ENCODE measurements at places on chromosomes 11 and 22.

DNA sequence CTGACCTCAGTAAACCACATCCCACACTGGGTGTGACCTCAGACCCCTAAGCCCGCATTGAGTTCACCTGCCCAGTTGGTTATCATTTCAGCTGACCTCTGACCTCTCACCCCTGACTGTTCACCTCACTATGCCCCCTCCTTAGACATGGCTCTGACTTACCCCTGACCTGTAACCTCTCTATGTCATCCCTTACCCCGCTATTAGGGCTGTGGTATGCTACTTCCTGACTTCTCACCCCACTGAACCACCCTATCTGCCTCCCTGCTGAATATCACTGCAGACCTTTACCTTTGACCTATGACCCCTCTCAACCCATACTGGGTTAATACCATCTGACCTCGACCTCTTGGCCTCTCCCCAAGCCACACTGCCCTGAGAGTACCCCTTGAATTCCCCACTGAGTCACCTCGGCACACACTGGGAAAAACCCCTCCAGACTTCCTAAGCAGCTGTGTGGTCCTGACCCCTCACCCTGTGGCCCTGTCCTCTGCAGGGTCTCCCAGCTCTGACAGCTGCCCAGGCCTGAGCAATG lies 8.3 kb downstream of the PLCB3 start:
- DNase-seq = no peak

GRCh38 chr11:67504950-67505581 lies at the start of gene PITPNM1:
Gene PITPNM1, minus strand, starts transcription at chr11:67505363. Its CDS starts 1,183 bp downstream, at chr11:67504180.
- DNase-seq = no peak

GRCh38 chr11:82663535-82663934 lies 70.1 kb downstream of the FAM181B start:
- DNase-seq = no peak

GRCh38 chr11:68542617-68543016 lies 82.1 kb downstream of the PPP6R3 start:
- DNase-seq = peak; percentile 82

- no peak for DNase-seq
Measured at GRCh38 chr11:134366254-134366653, 34.5 kb downstream of the GLB1L2 start.

DNA sequence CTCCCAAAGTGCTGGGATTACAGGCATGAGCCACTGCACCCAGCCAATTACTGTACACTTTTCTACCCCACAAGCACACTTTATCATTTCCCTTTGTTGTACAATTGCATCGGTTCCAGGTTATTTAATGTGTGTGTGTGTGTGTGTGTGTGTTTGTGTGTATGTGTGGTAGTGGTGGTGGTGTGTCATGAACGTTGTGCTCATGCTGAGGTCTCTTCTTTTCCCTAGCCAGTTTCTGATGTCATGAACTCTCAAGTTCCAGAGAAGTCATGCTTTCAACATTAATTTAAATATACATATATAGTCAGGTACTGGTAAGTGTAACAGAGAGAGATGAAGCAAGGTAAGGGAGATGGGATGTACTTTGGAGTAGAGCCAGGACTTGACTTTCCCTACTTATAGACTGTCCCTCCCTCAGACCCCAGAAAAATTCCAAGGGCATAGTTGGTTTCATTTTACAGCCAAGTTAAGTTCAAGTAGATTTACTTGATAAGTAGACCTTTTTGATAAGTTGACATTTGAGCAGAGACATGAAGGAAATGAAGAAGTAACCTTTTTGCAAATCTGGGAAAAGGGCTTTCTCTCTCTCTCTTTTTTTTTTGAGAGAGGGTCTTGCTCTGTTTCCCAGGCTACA lies 42.7 kb downstream of the WEE1 start:
- no peak for DNase-seq

DNA sequence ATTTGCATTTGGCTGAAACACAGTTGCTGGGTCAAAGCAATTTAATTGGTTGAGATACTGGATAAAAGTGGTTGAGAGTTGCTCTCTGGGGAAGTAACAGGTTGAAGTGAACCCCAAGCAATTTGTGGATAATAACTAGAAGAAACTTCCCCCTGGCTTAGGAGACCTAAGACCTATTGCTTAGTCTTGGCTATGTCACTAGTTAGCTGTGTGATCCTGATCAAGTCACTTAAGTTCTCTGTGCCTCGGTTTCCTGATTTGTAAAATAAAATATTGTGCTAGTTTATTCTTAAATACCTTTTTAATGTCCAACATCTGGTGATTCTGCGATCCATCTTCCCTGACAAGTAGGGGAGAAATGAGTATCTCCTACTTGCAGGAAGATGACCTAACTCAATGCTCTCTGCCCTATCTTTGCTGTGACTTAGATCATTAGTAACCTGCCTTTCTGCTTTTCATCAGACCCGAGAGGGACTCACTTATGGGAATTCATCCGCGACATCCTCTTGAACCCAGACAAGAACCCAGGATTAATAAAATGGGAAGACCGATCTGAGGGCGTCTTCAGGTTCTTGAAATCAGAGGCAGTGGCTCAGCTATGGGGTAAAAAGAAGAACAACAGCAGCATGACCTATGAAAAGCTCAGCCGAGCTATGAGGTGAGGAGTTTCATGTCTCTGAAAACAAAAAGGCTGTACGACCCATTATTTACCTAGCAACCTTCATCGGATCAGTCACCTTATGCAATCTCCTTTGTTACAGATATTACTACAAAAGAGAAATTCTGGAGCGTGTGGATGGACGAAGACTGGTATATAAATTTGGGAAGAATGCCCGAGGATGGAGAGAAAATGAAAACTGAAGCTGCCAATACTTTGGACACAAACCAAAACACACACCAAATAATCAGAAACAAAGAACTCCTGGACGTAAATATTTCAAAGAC lies 37.5 kb downstream of the EHF start:
- DNase-seq = no peak

GRCh38 chr22:22546490-22546889 lies 12.6 kb downstream of the PRAME start:
- no peak for DNase-seq

GRCh38 chr11:84788220-84788619 lies 838.9 kb downstream of the DLG2 start:
- DNase-seq = no peak

DNA sequence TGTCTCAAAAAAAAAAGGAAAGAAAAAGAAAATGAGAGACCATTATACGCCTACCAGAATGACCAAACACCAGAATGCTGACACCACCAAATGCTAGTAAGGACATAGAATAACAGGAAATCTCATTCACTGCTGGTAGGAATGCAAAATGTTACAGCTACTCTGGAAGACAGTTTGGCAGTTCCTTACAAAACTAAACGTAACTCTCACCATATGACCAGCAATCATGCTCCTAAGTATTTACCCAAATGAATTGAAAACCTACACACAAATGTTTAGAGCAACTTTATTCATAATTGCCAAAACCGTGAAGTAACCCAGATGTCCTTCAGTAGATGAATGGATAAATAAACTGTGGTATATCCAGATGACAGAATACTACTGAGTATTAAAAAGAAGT lies 7.2 kb downstream of the CHKA start:
- no peak for DNase-seq

- DNase-seq = no peak
Measured at GRCh38 chr11:69510471-69511357, 29.3 kb downstream of the LINC01488 start.

DNA sequence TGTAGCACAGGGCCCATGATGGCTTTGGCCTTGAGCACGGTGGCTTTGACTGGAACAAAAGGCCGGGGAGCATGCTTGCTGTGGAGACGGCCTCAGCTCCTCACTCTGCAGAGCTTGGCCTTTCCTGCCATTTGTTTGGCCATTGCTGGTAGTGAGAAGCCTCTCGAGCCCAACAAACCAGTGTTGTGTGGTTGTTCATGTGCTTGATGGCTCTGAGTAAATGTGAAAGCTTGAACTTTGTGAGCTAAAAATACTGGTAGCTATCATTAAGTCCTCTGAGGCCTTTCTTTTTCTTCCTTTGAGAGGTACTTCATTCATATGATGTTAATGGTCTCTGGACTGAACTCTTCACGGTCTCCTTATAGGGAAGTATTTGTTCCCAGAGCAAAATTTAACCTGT lies 39.6 kb downstream of the NAT10 start:
- no peak for DNase-seq

DNA sequence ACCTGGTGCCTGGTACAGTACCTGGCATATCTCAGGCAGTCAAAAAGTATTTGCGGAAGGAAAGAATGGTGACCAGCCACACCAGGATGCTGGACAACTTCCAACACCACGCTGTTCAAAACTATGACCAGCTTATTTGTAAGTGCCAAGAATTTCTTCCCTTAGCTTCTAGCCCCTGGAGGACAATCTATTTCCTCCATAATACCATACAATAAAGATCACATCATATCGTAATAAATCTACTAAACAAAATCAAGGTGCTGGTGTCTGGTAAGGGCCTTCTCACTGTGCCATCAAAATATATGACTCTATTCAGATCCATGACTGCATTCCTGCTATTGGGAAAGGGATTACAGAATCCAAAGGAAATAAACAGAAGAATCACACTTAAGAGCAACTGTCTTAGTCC lies 51.5 kb downstream of the ALG9 start:
- peak; percentile 37 for DNase-seq

DNA sequence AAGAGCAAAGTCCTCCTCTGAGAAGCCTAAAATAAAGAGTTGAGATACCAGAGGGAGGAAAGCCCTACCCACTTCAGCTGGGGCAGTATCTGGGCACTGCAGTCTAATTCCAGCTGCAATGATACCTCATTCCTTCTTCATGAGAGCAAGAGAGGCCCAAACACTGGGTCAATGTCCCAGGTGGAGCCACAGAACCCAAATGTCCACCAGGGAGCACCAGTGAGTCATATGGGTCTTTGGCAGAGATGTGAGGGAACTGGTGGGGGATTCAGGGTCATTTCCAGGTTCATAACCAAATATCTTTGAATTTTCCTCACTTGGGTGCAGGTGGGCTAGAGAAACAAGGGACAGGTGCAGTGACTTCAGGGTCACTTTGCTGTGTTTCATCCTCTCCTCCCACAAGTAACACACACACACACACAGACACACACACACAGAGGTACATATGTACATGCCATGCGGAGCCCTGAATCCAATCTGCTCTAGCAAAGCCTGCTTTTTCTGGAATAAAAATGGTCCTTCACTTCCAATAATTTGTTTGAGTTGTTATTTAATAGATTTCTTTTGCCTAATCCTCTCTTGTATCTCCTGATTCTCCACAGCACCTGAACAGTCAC lies 585.4 kb downstream of the SOX6 start:
- no peak for DNase-seq

DNA sequence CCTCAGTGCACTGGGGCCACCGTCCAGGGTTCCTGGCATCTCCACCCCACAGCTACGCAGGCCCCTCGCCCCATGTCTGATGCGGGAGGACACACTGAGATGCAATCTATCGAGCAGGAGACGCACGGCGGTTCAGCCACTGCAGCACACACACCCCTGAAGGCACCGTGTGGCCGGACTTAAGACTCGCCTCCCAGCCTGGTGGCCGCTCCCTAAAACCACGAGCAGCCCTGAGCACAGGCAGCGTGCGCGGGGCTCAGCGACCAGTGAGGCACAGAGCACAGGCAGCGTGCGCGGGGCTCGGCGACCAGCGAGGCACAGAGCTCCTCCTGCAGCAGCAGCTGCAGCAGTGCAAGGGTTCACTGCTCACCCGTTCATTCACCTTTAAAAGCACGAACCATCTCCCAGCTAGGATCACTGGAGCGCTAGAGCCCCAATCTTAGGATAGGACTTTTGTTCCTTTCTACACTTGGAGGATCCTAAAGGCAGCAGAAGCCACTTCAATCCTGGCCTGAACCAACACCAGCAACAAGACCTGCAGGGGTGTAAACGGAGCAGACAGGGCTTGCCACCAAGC lies 31.4 kb downstream of the TOLLIP start:
- DNase-seq = no peak

GRCh38 chr22:29715240-29715639 lies 4.6 kb upstream of the CABP7 start:
- no peak for DNase-seq

DNA sequence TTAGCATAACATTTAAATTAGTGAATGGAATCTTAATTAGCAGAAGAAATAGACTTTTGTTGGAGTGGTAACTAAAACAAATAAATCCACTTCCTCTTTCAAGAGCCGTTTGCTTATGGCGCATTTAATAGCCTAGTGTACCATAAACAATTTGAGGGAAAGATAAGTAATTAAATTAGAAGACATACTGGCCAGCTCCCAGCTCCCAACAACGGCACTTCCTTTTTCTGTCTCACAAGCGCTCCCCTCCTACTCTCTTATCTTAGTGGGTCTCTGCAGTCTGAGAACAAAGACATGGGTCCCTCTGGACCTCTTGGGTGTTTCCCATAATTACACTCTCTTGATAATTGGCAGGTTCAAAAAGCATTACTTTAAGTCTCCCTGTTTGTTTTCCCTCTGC lies 146.0 kb downstream of the OPCML start:
- DNase-seq = no peak
